Stimulated activated CD4-positive, alpha-beta T cell treated with anti-CD3 and anti-CD28 coated beads, TNF-alpha, amount 100 ng/mL, for 1 hour (primary cell): ENCODE measurements at places on chromosomes 1 and 21.

DNA sequence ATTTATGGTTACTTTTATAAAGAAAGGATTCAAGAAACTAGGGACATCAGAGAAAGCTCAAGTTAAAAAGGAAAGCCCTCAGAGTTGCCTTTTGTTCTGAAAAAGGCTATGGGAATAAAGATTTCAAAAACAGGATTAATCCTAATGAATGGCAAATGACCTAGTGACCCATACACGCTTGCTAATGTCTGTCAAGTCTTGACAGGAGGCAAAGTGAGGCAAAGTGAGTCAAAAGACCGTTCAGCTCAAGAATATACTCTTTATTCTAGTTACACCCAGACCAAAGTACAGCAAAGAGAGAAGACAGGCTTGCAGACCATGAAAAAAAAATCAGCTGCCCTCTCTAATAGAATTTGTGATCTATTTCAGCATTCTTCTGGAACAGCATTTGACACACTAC lies 3.5 kb downstream of the ZNF436 start:
- no peak for DNase-seq

- no peak for DNase-seq
These were observed 8.9 kb downstream of the C1orf115 start for GRCh38 chr1:220699044-220699443.

GRCh38 chr1:82517586-82517985 lies 716.9 kb downstream of the ADGRL2 start:
- DNase-seq, result no peak

DNA sequence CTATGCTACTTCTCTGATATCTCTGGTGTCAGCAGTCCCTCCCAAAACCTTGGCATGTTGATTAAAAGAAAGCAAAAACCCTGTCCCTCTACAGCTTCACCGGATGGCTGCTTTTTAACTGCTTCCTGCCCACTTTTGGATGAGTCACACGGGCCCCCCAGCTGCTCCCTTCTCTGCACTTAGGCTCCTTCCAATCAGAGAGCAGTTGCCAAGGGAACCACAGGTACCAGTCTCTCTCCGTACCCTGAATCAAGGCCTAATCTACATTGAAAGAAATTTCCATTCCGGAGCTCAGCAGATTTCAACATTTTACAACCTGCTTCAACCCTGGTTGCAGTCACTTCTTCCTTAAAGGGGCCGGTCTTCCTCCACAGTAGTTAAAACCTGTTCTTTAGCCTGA lies 70.6 kb upstream of the GJB5 start:
- DNase-seq, result no peak

GRCh38 chr1:160058087-160058486 lies 11.9 kb downstream of the KCNJ10 start:
- no peak for DNase-seq

DNA sequence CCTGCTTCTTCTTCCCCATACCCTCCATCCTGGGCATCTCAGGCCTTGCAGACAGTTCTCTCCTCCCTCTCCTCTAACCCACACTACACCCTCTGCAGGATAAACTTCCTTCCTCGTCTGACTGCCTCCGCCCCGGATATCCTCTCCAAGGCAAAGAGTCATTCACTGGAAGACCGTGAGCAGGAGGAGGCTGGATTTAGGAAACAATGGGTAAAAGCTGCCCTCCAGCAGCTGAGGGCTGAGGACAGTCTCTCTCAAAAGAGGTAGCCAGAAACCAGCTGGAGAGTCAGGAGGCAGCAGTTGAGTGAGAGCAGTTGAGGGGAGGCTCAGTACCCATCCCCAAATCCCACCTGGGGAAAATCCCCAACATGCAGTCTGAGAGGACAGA lies 1.4 kb downstream of the CSRP1 start:
- DNase-seq, result no peak

GRCh38 chr1:14392859-14393365 lies 205.6 kb upstream of the KAZN start:
- no peak for DNase-seq

DNA sequence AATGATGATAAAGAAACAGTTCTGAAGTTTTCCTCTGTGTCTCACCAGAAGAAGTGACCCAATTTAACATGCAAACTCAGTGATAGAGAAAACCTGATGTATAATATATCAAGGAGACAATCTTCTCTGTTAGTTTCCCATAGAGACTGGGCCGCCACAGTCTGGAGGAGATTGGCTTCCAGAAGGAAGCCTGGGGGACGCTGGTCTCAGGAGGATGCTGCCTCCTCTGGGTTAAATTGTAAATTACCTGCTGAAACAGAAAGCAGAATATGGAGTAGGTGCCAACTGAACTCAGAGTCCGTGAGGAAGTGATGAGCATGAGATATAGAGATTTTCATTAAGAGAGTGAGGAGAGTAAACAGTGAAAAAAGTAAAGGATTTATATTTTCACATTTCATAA lies 15.8 kb downstream of the OR14I1 start:
- DNase-seq, result no peak

DNA sequence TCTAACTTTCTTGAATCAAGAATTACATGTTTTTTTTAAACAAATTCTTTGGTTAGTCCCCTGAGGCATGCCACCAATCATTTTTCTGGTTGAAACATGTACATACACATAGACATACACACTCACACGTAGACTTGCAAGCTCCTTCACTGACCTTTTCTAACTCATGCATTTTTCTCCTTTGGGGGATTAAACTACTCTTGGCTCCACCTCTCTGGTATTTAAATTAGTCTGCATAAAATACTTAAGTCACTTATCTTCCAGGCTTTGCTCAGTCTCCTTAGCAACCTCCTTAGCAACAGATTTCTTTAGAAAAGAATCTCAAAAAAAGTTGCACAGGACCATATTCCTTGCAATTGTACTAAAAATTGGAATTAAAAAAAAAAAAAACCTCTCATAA lies 440.9 kb upstream of the LRRC7 start:
- DNase-seq, result no peak

DNA sequence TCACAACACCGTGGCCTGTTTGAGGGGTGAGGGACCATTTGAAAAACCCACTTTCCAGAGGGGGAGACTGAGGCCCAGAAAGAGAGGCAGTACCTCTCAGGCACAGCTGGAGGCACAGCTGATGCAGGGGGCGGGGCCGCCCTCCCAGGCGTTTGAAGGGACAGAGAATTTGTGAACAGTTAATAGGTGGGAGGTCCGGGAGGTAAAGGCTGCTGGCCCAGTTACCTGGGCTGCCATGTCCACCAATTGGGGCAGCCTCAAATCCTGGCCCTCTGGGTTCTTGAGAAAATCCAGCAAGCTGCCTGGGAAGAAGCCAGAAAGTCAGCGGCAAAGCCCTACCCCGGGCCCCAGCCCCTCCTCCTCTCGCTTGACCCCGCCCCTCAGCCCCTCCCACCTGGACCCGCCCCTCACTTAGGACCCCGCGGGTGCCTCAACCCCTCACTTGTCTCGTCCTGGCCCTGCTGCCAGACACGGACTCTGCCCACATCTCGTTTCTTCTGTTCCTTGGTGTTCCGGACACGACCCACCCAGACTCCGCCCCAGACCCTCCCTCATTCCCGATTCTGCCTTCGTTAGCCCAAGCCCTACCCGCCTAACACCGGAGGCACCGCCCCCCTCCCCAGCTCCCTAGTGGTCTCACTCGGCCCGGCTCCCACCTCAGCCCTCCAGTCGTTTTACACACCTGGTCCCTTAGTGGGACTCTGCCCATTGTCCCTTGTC lies 10.8 kb upstream of the AHDC1 start:
- DNase-seq, result no peak

- no peak for DNase-seq
These were observed 81.6 kb upstream of the AK4 start for GRCh38 chr1:65066419-65066765.

DNA sequence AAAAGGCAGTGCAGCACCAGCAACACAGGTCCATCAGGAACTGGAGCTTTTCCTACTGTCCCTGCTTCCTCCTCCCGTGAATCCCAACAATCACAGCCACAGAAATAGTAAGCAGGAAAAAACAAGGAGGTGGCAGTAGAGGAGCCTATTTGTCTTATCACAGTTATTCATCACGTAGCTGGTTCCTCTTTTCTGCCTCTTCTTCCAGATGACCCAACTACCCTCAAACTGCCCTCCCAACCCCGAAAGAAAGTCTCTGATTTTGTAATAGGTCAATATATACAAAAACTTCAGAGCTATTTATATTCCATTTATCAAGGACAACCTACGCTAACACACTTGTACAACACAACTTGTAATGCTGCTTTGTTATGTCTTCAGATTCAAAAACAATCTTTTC lies 21.4 kb downstream of the GNB1 start:
- no peak for DNase-seq

DNA sequence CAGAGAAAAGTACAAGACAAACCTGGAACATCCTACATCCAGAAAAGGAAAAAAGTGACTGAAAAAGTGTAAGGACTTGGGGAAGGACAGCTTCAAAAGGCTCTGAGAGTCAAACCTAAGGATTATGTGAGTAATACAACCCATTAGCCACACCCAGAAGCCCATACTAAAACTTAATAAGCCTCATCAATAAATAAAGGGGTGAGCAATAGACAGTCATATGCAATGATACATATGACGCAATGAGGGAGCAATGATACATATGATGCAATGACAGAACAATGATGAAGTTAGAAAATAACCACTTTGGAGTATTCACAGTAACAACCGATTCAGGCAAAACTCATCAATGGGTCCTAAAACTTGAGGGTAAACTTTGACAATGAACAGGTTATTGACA lies 50.1 kb downstream of the BRWD1 start:
- no peak for DNase-seq
